Stimulated activated effector memory CD8-positive, alpha-beta T cell treated with anti-CD3 and anti-CD28 coated beads, Interleukin-12 subunit alpha, Interleukin-12 subunit beta, amount 100 ng/mL, for 72 hours (primary cell): ENCODE measurements at places on chromosomes 7 and 10.

- no peak for DNase-seq
Observed at GRCh38 chr7:82760074-82760473, 316.5 kb upstream of the CACNA2D1 start.

DNA sequence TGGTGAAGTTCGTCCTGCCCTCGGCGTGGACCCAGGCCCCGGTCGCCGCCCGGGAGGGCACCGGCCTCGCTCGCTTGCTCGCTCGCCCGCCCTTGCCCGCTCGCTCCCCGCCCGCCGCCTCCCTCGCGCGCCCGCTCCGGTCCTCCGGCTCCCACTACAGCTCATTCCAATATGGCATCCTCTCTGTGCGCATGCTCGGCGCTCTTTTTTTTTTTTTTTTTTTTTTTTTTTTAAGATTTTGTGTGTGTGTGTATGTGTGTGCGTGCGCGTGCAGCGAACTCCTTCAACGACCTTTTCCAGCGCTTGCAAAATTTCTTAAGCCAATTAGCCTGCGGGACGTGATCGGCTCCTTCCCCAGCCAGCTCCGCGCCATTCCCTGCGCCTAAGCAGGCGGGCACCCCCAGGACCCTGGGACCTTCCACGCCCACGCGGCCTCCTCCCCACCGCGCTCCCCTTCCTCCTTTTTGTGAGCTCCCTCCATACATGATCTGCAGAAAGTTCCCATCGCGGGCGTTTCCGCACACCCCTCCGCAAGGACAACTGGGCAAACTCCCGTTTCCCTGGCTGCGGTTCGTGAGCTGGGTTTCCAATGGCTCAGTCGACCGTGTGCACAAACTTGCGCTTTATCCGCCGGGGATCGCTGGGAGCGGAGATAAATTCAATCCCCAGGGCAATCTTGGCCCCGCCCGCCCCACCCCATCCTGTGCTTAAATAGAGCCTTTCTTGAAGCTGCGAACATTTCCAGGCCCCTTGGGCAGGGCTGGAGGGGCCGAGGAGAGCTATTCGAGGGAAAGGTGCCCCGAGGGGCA lies at the start of gene SFMBT2:
Gene SFMBT2 (minus strand): TSS at position 173 of the 809 bp plus-strand sequence. CDS start 29,136 bp downstream, outside the sequence.
- peak; percentile 78 for DNase-seq

GRCh38 chr7:3103614-3104398 lies 60.1 kb upstream of the CARD11 start:
- no peak for DNase-seq

GRCh38 chr7:155371884-155372781 lies 74.5 kb downstream of the INSIG1 start:
- no peak for DNase-seq

- no peak for DNase-seq
Observed at GRCh38 chr10:34838366-34838900, 23.3 kb upstream of the PARD3 start.
